Stimulated activated CD4-positive, alpha-beta T cell treated with anti-CD3 and anti-CD28 coated beads, Interleukin-2, amount 100 ng/mL, for 48 hours (primary cell): ENCODE measurements at places on chromosomes 11 and 22.

DNA sequence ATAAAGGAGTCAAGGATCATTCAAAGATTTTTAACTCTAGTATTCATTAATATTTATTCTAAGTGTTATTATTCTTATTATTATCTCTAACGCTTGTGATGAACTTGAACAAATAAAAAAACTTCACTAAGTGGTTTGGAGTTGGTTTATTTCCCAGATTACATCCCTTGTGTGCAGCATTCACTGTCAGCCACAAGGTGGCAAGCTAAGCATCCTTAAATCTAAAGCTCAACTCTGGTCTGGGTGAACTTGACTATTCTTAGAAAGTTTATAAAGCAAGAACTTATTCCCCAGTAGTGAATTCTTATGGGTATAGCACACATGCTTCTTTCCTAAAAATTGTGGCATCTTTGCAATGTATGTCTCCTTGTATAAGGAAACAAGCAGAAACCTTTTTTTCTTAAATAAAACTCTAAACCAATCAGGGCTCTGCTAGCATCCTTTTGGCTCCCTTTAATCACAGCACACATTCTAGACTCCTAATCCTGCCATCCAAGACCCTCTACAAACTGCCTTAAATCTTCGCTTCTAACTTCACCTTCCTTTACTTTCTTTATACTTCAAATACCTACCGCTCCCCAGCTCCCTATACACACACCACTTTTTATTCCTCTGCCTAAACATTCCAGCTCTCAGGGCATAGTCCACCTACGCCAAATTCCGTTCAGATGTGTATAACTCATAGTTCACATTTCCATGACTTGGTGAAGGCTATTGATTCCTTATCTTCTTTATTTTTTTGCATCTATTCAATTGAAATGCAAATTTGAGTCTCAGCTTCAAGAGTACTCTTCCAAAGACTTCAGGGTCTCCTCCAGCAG is 1068.8 kb downstream of the DLG2 start:
- no peak for DNase-seq

- no peak for DNase-seq
Observed at GRCh38 chr11:76592025-76592914, 78.3 kb downstream of the LRRC32 start.

GRCh38 chr11:1261241-1262071 is 38.6 kb downstream of the MUC5B start:
- DNase-seq, result no peak

GRCh38 chr11:47071341-47071740 is 105.3 kb downstream of the ARFGAP2 start:
- DNase-seq, result no peak

DNA sequence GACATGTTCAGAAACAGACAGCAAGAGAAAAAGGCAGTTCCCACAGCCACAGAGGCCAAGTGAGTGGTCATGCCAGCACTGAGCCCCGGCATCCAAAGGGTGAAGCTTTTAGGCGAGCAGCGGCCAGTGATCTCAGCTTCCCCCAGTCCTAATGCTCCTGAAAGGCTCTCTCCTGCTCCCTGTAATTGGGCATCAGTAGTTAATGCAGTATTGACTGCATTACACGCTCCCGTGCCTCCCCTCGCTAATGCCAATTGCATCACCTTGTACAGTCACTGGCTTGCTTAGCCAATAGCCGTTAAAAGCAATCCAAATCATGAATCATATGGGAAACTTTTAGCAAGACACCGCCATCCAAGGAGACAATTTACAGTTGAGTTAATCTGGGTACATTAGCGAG is 4.9 kb downstream of the LMO1 start:
- no peak for DNase-seq

GRCh38 chr11:10329935-10330334 is 25.1 kb downstream of the ADM start:
- DNase-seq, result no peak
